Body of pancreas (tissue), 4 donors: ENCODE measurements at places on chromosomes 7 and 10. TPM values are rescaled to one million over a fixed set of nuclear protein-coding genes. Genes with fewer than 3 reads are reported as not detected.

DNA sequence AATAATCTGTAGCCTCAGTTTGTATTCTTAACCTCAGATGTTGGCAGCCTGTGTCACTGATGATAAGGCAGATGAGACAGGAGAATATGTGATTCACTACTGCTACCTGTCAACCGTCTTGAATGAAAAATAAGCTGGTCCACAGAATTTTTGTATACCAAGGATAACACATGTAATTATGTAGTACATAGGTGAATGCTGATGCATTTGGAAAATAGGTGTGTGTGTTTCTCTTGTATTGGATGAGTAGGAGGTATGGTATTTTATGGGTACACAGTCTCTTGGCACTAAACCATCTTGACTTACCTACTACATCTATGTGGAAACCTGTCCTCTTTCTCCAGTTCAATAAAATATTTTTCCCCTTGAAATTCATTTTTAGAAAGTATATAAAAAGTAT lies 20.7 kb upstream of the ZRANB1 start:
- no peak for DNase-seq

- DNase-seq: peak; percentile 65
Observed at GRCh38 chr10:125000366-125001312, 58.7 kb downstream of the ZRANB1 start.

RRP12 gene
- 13.0 TPM for total RNA-seq

STEAP1 gene
- total RNA-seq: 12.7 TPM
